AML-193 (cell line): ENCODE measurements at places on chromosomes 5 and 9.

DNA sequence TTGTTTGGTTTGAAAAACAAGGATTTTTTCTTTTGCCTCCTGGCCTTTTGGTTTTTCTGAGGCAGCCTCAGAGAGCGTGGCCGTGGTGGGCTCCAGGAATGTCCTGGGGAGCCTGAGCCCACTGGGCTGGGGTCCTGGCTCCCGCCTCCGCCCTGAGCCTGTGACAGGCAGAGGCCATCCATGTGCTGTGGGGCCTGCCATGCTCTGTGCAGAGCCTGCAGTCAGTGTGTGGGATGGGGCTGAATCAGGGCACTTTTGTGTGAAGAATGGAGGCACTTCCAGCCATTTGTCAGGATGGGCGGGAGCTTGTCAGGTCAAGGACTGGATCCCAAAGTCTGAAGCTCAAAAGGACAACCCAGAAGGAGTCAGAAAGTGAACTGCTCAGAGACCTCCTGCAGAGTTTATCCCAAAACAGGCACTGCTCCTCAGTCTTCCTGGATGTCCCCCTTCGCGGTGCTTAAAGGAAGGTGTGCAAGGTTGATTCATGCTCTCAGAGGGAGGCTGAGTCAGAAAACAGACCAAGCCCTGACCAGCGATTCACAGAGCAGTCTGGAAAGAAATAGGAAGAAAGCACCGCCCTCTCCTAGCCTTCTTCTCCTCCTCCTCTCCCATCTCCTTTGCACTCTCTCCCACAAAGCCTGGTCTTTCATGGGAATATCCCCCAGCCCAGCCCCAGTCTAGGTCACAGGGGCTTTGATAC, 53.2 kb downstream of the MVB12B start:
- no peak for DNase-seq

DNA sequence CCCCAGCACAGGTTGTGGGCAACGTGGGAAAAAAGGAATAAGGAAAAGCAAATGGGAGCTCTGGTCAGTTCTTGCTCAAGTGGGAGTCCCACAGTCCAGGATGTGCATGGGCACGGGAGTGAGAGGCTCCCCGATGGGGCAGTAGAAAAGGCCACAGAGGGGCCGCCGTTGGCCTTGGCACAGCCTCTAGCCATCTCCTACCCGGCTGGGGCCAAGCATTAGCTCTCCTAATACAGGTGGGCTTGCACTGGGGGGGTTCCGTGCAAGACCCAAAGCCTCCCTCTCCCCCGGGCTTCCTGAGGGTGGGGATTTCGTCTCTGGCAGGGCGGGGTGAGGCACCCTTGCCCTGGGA, 212.2 kb upstream of the MVB12B start:
- DNase-seq, result no peak

GRCh38 chr5:134029156-134029555, 24.4 kb upstream of the VDAC1 start:
- DNase-seq, result no peak

DNA sequence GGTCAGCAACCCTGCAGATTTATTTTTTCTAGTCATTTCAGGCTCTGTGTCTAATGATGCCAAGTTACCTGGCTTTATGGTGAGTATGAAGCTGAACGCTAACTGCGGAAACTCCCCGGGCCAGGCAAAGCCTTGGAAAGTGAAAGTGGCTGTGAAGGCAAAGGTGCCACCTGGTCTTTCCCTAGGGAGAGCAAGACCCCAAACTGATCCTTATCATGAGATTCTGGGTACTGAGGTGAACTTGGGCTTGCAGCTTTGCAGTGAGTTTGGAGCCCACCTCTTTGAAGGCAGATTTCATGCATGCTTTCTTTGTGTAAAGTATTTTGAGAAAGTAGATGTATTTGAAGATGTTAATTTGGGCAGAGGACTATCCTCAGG, 63.3 kb downstream of the CARTPT start:
- DNase-seq, result no peak

DNA sequence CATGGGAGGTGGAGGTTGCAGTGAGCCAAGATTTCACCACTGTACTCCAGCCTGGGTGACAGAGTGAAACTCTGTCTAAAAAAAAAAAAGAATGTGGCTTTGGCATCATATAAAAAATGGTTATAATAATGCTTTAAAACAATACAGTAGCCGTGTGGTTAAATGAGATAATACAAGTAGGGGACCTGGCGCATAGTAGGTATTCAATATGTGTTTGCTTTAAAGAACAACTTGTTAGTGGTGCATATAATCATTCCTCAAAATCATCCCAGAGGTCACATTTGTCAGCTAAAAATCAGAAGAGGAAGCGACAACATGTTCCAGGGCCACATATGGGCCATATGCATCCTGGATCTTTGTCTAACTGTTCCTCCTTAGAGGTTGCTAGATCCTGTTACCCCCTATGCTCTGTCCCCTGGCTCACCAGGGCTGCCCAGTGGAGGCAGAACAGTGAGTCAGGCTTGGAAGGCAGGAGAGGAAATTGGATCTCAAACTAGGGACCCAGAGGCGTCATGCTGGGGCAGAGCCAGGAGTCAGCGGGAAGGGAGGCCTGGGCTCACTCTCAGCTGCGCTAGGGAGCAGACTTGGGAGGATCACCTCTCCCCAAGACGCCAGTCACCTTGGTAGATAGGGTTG, 27.7 kb downstream of the LHX6 start:
- no peak for DNase-seq

- no peak for DNase-seq
Observed at GRCh38 chr5:160545832-160546231, 124.2 kb downstream of the PTTG1 start.

GRCh38 chr5:175282611-175283225, 161.3 kb downstream of the DRD1 start:
- no peak for DNase-seq

GRCh38 chr5:59246145-59246869, 647.2 kb downstream of the PDE4D start:
- DNase-seq, result no peak

GRCh38 chr5:9268226-9268625, 277.6 kb downstream of the SEMA5A start:
- no peak for DNase-seq

- no peak for DNase-seq
Observed at GRCh38 chr5:61228691-61229280, 66.5 kb upstream of the SMIM15 start.

DNA sequence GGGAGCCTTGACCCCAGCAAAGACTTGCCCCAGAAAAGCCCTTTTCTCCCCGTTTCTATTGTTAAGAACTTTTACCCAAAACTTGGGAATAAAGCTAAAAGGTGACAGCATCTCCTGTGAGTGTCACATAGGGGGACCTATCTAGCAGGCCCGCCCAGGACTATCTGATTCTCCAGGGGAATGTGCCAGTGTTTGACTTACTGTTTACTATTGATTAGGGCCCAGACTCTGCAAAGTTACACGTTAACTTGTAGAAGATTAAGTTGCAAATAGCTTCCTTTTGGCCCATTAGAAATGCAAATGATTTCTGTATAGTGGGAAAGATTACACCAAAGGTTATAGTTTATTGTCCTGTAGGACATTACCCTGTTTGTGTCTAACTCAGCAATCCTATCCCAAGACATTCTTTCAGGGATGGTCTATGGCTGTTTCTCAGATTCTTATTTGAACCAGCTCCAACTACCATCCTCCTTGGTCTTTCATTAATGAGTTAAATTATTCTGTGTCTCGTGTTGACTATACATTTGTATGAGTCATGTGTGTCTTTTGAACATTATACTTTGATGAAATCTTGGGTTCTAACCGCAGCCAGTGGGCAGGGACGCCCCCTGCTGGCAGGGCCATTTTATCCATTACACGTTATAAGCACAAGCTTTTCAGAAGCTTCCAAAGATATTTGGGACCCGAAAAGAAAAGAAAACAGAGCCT, 60.7 kb downstream of the HRH2 start:
- DNase-seq, result peak; percentile 72

GRCh38 chr5:77885519-77885918, 109.4 kb upstream of the TBCA start:
- no peak for DNase-seq
